Stimulated activated memory B cell treated with anti-CD40 and anti-IgM and Interleukin-4, amounts not matched to agents 10 μg/mL and 1 μg/mL and 100 μg/mL, for 72 hours (primary cell): ENCODE measurements at places on chromosomes 5 and 9.

DNA sequence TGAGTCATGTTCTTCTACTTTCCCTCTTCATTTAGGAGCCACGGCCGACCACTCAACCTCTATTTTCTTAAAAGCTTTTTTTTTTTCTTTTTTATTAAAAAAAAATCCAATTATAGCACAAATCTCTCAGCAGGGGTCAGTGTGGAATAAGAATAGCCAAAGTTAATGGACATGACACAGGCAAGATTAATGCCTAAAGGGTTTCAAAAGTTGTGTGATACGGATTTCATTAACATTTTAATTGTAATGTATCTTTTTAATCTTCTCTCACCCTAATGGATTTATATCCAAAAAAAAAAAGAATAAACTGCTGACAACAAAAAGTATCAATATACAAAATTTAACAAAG, 5.4 kb downstream of the NACC2 start:
- ATAC-seq: no peak

- ATAC-seq: no peak
Observed at GRCh38 chr5:136275601-136276000, 82.6 kb upstream of the SMIM32 start.

- no peak for ATAC-seq
Observed at GRCh38 chr9:137236936-137237421, 4.1 kb upstream of the TUBB4B start.

GRCh38 chr9:129783516-129784361, 19.2 kb upstream of the TOR1B start:
- ATAC-seq: peak; percentile 89
